ENCODE measurements at places on chromosomes 12 and 14.

DNA sequence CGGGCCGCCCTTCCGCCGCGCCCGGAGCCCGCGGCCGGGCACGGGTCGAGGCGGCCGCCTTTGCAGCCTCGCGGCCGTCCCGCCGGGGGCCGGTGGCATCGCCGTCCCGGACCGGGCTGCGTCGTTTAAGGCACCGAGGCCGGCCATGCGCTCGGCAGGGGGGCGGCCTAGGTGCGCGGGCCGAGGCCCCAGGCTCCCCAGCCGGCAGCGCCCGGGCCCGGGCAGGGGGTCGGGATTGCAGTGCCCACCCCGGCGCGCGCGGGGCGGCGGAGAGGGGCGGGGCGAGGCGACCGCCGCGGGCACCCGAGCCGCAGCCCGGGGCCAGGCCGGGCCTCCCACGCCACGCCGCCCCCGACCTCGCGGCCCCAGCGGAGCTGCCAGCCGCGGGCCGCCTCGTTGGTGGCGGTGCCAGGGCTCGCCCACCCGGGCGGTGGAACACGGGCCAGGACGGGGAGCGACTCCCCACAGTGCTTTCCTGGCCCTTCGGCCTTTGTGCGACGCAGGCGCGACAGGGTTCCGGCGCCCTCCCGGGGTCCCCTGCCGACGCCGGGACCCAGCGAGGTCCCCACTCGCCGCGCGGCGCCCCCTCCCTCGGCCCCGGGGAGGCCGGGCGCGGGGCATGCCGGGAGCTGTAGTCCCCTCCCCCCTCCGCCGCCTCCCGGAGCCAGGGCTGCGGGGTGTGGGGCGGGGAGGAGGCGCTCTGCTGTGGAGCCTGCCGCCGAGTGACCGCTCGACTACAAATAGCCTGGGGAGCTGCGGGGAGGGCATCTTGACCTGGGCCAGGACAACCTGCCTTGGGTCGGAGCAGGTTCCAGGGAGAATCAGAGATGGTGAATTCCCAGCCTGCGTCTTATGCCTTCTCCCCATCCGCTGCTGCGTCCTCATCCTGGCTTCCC is 769 bp downstream of the FKBP4 start:
- no peak for DNase-seq

GRCh38 chr12:16893426-16893825 is 287.5 kb upstream of the LMO3 start:
- no peak for DNase-seq

GRCh38 chr14:89672636-89673511 is 255.8 kb upstream of the FOXN3 start:
- DNase-seq: no peak

GRCh38 chr14:104438166-104438887 is 141.2 kb upstream of the C14orf180 start:
- no peak for DNase-seq

DNA sequence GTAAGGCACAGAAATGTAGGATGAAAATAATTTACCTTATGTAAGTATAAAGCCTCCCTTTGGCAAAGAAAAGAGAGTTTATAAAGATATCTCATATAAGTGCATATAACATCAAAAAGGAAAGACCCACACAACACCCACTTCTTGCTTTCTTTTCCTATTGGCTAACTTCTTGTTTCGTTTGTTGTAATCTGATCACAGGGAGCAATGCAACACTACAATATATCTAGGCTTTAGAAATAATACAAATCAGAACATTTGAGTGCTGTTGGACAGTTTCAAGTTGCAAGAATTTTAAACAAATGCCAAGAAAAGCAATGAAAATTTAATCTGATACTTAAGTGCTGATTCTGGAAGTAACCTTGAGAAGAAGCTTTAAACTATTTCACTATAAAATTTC is 1.3 kb downstream of the FGD6 start:
- no peak for DNase-seq

All from vagina (tissue), 2 donors.